ENCODE measurements at places on chromosomes 6 and 20.

DNA sequence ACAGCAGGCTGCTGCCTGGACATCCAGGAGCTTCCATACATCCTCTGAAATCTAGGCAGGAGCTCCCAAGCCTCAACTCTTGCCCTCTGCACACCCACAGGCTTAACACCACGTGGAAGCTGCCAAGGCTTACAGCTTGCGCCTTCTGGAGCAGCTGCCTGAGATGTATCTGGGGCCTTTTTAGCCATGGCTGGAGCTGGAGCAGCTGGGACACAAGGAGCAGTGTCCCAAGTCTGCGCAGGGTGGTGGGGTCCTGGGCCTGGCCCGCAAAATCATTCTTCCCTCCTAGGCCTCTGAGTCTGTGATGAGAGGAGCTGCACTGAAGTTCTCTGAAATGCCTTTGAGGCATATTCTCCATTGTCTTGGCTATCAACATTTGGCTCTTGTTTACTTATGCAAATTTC, 255.0 kb downstream of the DLL1 start:
- DNase-seq, result no peak

DNA sequence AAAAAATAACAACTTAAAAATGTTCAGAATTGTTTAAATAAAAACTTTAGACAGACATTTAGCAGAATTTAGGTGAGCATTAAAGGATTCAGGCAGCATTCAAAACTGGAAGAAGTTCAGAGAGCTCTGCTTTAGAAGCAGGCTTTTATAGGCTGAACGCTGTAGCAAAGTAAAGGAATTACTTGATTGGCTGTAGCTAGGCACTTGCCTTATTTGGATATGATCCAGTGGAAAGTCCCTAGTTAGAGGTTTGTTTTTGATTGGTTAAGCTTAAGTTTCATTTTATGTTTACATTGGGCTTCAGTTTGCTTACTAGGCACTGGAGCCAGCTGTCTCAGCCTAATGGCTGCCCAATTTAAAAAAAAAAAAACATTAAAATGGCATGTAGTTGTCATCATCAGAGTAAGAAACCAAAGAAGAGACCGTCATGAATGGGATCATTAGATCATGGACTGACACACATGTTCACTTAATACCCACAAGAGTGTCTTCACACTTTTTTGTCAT, 65.1 kb downstream of the CBFA2T2 start:
- DNase-seq, result peak; percentile 88

DNA sequence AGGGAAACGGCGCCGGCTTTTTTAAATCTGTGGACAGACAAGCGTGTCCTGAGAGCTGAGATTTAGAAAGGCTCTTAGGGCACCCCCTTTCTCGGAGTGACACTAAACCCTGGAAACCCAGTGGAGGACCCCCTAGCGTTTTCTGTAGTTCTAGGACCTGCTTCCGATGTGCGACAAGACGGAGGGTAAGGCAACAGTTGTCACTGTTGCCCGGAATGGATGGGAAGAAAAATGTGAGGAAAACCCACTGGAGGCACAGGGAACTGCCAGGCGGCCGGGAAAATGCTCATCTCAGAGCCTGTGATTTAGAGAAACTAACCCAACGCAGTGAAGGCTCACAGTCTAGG, 551 bp upstream of the ATP5F1E start:
- peak; percentile 40 for DNase-seq

- no peak for DNase-seq
Observed at GRCh38 chr20:16174311-16174710, 398.9 kb downstream of the KIF16B start.

DNA sequence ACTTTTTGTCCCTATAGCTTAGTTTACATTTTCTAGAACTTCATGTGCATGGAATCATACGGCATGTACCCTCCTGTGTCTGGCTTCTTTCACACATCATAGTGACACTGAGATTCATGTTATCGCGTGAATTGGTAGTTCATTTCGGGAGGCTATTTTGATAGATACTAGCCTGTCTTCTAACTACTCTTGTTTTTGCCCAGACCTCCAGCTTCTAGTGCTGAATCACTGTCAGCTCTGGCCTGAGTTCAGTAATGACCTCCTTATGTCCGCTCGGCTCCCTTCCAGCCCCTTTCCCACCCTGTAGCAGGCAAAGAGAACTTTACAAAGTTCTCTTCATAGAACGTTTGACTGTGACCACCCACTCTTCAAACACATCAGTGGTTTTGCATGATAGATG, 14.1 kb downstream of the MYBL2 start:
- no peak for DNase-seq

GRCh38 chr6:53424300-53424699, 75.5 kb upstream of the ELOVL5 start:
- DNase-seq, result no peak

DNA sequence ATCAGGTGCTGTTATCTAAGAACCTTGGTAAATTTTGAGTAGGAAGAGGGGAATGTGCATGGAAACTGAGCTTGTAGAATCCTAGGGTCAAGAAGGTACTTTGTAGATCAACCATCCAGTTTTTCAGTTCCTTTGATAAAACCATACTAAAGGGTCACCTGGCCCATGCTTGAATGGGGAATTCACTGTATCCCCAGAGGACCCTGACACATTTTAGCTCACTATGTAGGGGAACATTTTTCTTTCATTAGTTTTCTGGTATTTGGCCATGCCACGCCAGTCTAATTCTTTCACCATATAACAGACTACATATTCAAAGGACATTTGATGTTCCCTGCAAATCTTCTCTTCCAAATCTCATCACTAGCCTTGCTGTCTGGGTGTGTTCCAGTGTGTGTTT, 29.9 kb downstream of the LRRC1 start:
- no peak for DNase-seq

- DNase-seq, result no peak
Observed at GRCh38 chr6:121216928-121217327, 117.4 kb downstream of the TBC1D32 start.

All from suppressor macrophage treated with lipopolysaccharide for 1 hour (primary cell).